NCI-H1930 (cell line): ENCODE measurements at places on chromosomes 12 and 14.
A peak's percentile ranks its signal among the peaks of the same experiment; 100 is the strongest.

GRCh38 chr14:90426663-90427062 lies 29.8 kb downstream of the CALM1 start:
- DNase-seq = no peak

DNA sequence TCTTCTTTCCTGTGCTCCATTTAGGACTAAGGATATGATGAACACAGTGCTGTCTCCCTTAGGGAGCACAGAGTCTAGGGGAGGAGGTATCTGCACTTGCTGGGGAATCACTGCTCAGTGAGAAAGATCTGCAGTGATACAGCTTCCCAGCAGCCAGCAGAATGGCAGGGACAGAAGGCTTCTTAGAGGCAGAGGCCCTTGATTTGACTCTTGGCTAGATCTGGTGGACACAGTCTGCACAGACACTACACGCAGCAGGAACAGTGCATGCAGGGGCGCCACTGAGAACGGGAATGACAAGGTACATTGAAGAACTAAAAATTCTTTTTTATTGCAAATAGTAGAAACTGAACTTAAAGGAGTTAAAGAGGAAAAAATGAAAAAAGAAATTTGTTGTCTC lies 51.6 kb downstream of the KCNA1 start:
- DNase-seq = no peak

- no peak for DNase-seq
These were observed 1.0 kb downstream of the ATXN7L3B start for GRCh38 chr12:74538491-74539258.

GRCh38 chr14:28412077-28412476 lies 354.5 kb upstream of the FOXG1 start:
- no peak for DNase-seq

- DNase-seq = no peak
These were observed 14.3 kb downstream of the EXOC3L4 start for GRCh38 chr14:103108749-103109207.

GRCh38 chr12:129868575-129868974 lies 35.2 kb downstream of the TMEM132D start:
- no peak for DNase-seq

GRCh38 chr12:51863933-51864832 lies 15.7 kb upstream of the FIGNL2 start:
- DNase-seq = no peak

DNA sequence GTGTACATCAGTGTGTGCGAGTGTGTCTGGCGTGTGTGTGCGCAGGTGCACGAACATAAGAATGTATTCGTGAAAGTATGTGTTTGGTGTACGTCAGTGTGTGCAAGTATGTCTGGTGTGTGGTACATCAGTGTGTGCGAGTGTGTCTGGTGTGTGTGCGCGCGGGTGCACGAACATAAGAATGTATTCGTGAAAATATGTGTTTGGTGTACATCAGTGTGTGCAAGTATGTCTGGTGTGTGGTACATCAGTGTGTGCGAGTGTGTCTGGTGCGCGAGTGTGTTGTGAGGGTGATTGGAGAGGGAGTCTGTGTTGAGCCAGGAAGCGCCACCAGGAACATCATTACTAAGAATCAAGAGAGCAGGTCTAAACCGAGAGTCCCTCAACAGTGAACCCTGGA lies 143.8 kb downstream of the BCL11B start:
- DNase-seq = no peak

DNA sequence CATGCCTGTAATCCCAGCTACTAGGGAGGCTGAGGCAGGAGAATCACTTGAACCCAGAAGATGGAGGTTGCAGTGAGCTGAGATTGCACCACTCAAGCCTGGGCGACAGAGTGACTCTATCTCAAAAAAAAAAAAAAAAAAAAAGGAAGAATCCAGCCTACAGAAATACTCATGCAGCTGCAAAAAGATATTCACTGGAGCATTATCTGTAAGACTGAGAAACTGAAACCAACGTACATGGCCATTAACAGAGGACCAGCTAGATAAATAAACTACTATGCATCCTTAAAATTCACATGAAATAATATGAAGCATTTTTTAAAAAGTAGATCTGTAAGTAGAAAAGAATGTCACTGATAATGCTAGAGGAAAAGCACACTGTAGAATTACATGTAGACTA lies 3.5 kb downstream of the SLC7A7 start:
- no peak for DNase-seq

DNA sequence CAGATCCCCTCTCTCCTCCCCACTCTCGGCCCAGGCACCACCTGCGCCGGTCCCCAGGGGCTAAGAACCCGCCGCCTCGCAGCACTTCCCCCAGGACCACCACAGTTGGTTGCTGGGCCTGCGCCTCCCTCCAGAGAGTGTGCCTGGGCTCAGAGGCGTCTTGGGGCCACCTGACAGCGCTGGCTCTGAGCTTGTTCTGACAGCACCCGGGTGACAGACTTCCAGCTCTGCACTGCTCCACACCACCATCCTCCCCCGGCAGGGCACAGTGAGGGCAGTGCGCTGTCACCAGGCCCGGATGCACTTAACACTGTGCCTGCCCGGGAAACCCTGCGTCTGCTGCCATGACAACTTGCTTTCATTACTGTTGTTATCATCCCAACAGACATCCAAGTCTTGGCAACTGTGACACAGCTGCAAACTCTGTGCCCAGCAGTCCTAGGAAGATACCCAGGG lies 6.6 kb downstream of the BRF1 start:
- DNase-seq = no peak

GRCh38 chr14:68255693-68256178 lies 436.2 kb downstream of the RAD51B start:
- no peak for DNase-seq

- DNase-seq = no peak
These were observed 254.8 kb downstream of the PDZRN4 start for GRCh38 chr12:41442896-41443295.

DNA sequence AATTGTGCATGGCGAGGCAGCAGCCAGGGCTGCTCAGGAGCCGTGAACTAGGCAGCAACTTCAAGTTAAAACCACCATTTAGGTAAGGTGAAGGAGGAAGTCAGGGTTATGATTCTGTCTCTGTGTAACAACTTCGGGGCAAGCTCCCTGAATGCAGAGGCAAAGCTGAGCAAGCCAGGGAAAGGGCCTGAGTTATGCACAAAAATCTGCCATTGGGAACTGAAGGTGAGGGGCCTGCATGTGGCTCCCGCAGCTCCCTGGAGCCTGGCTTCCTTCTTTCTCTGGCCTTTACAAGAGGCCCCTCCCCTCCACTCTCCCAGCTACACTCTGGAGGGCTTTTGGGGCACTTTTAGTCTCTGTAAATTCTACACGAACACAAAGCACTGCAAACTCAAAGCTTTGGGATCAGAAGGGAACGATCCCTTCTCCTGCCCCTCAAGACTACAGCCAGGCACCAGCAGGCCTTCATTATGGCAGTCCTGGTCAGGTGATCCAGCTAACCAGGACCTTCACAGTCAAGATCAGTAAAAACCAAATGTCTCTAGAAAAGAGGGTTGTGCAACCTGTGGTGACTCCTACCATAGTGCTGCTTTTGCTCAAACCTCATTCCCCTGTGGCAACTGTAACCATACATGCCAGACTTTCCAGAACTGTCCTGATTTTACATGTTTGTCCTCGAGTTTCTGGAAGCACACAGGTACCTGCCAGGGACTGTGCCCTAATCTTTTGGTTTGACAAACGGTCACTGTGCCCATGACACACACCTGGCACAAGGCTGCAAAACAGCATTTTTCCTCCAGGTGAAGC lies 67.2 kb upstream of the PTGR2 start:
- no peak for DNase-seq

- no peak for DNase-seq
These were observed 120.2 kb upstream of the RFLNA start for GRCh38 chr12:124174451-124175348.

DNA sequence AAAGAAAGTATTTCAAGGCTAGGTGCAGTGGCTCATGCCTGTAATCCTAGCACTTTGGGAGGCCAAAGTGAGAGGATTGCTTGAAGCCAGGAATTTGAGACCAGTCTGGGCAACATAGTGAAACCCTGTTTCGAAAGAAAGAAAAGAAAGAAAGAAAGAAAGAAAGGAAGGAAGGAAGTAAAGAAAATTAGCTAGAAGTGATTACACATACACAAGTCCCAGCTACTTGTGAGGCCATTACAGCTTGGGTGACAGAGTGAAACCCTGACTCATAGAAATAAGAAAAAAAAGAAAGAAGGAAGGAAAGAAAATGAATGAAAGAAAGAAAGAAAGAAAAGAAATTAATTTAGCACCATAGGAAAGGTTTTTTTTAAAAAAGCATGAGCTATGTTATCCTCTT lies 33.3 kb upstream of the PPP1CC start:
- no peak for DNase-seq

GRCh38 chr12:31362759-31363415 lies 36.9 kb upstream of the SINHCAF start:
- DNase-seq = no peak

- DNase-seq = no peak
These were observed 60.7 kb upstream of the SAV1 start for GRCh38 chr14:50728836-50729235.

DNA sequence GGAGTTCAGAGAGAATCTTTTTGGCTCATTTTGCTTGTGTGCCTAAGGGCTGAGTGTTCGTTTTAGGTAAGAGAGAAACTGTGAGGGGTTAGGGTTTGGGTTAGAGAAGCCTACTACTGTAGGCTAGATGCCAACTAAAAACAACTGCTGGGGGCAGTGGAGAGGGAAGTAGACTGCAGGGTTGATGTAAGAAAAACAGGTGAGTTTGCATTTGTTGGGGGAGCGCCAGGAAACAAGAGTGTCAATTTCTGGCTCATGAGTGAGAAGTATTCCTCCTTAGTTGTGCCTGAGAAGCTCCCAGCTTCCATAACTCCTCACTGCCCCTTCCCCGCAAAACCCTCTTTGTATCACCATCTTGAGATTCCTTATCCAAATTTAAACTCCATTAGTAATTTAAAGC lies 92.3 kb downstream of the DERA start:
- no peak for DNase-seq

DNA sequence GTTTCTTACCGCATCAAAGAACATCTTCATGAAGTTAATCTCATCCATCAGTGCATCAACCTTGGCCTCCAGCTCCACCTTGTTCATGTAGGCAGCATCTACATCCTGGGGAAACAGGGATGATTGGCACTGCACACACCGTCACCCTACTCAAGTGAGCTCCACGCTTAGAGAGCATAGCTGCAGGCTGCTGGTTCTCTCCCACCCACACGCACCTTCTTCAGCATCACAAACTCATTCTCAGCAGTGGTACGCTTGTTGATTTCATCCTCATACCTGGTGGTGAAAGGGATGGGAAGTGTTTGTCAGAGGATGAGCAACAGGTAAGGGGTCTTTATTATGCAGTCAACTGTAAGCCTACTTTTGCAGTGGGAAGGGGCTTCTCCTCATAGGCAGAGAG lies 2.3 kb downstream of the KRT5 start:
- no peak for DNase-seq

DNA sequence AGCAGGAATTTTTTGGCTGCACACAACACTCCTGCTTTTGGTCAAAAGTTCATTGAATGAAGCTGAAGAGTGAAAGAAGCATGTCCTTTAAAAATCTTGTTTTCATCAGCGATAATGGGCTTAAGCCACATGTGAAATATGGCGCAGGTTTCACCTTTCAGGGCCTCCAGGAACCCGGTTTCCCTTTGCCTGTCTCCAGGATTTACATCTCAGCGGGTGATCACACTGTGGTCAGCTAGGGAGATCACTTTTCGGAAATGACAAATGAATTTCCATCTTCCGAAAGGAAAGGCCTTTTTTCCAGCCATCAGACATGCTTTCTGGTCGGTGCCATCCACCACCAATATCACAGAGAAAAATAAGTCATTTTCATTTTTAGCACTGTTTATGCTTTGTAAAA lies 727.1 kb upstream of the TBX3 start:
- no peak for DNase-seq

- DNase-seq = no peak
These were observed 82.5 kb upstream of the HOXC13 start for GRCh38 chr12:53856132-53856531.

GRCh38 chr12:29053567-29053966 lies 95.5 kb upstream of the FAR2 start:
- DNase-seq = no peak

DNA sequence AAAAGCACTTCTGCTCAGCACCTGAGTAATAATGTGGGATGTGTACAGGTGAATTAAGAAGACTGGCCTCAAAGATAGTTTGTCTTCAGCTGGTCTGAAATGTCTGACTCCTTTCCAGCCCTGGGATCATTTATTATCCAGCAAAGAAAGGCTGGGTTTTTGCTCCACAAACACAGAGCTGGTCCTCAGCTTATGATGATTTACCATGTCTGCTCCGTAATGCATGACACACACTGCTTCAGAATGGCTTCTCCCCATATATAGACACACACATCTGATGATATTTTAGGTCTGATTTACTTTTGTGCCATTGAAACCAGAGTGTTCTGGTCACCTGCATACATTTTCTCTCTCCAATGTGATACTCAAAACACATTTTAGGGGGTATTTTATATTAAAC lies 225.0 kb downstream of the SLC25A21 start:
- no peak for DNase-seq

DNA sequence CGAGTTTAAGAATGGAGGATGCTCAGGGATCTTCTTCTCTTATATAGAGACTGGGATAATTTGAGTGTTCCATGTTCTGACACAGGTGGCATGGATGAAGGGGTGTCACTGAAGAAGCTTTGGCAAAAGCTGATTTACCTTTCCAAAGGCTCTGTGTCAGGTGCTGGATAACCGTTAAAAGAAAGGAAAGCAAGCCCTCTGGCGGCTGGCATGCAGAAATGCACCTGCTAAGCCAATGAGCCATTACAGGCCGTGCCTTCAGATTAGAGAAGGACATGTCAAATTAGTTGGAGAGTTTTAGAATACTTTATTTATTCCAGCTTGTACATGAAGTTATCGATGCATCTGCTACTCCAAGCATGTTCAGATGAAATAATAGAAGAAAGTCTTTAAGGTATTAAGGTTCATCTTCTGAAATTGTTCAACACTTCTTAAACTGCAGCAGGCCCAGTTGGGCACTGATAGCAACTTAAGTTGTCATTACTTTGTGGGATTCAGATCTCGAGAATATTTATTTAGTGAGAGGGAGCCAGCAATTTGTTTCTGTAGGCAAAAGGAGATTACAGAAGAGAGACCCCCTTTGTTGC lies 678.2 kb downstream of the NRXN3 start:
- peak; percentile 36 for DNase-seq

GRCh38 chr14:102774391-102775153 lies 2.7 kb upstream of the TRAF3 start:
- no peak for DNase-seq

DNA sequence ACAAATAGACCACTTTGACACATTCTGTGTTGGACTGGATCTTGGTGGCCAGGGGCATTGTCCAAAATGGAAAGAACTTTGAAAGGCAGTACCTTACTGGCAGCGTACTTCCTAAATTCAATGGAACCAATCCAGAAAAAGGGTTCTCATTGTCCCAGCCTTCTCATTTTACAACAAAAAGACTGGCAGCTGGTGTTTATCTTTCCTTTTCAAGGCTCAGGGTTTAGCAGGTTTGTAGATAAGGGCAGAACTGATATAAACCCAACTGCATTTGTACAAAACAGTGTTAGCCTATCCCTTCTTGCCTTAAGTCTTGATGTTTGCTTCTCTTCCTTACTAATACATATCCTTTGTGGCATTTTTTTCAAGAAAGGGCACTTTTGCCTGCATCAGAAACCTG lies 7.7 kb downstream of the THAP2 start:
- DNase-seq = no peak

- DNase-seq = no peak
These were observed 104.3 kb downstream of the FLRT2 start for GRCh38 chr14:85634205-85634604.

GRCh38 chr14:75098682-75099081 lies 28.2 kb downstream of the NEK9 start:
- no peak for DNase-seq

GRCh38 chr12:113232840-113233585 lies 11.7 kb downstream of the TPCN1 start:
- no peak for DNase-seq
